ENCODE measurements at places on chromosomes 13 and 19.

GRCh38 chr13:85529218-85529594 is 270.0 kb downstream of the SLITRK6 start:
- DNase-seq: no peak

- no peak for DNase-seq
Observed at GRCh38 chr19:18401580-18402112, 4.2 kb upstream of the LRRC25 start.

DNA sequence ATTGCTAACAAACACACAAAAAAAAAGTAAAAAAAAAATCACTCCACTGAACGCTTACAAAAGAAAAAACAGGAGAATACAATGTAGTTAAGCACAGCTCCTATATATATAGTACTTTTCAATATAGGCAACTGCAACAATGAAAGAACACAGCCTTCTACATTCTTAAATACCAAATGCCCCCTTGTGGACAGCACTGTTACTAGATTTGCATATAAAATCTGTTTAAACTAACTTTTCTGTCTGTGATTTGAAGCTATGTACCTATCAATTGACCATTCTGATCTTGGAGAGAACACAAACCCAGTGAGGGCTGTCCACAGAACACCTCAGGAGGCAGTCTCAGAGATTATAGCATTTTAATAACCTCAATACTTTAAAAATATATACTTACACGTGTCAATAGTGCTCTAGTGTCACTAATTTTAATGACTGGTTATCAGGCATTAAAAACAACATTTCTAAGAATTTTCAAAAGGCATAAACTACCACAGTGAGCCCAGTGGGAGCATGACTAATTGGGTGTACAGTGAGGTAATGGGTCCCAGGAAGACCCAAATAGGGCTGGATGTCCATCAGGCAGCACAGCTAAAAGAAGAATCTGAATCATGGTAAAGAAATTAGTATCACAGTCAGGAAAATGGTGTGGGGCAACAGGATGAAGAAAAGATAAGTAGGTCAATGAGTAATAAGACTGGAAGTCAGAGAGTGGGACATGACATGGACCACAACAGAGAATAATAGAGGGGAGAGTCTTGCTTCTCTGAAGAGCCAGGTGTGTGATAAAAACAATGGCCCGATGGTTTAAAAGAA is 22.2 kb downstream of the CCDC169 start:
- DNase-seq: peak; percentile 70

DNA sequence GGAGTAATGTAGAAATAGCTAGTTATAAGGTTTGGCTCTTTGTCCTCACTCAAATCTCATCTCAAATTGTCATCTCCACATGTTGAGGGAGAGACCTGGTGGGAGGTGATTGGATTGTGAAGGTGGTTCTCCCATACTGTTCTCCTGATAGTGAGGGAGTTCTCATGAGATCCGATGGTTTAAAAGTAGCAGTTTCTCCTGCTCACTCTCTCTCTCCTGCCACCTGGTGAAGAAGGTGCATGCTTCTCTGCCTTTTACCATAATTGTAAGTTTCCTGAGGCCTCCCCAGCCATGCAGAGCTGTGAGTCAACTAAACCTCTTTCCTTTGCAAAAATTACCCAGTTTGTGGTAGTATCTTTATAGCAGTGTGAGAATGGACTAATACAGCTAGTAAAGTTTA is 849.4 kb downstream of the DACH1 start:
- no peak for DNase-seq

- no peak for DNase-seq
Observed at GRCh38 chr13:99626461-99627082, 125.3 kb downstream of the TM9SF2 start.

- peak; percentile 74 for DNase-seq
Observed at GRCh38 chr19:1279782-1280341, 4.5 kb downstream of the FAM174C start.

- no peak for DNase-seq
Observed at GRCh38 chr13:23753458-23753857, 135.7 kb downstream of the MIPEP start.
